ENCODE measurements at places on chromosomes 1 and 21. TPM values are rescaled to one million over a fixed set of nuclear protein-coding genes. Genes with fewer than 3 reads are reported as not detected.

GRCh38 chr1:226684026-226684425 lies 55.1 kb downstream of the ITPKB start:
- DNase-seq: no peak

DNA sequence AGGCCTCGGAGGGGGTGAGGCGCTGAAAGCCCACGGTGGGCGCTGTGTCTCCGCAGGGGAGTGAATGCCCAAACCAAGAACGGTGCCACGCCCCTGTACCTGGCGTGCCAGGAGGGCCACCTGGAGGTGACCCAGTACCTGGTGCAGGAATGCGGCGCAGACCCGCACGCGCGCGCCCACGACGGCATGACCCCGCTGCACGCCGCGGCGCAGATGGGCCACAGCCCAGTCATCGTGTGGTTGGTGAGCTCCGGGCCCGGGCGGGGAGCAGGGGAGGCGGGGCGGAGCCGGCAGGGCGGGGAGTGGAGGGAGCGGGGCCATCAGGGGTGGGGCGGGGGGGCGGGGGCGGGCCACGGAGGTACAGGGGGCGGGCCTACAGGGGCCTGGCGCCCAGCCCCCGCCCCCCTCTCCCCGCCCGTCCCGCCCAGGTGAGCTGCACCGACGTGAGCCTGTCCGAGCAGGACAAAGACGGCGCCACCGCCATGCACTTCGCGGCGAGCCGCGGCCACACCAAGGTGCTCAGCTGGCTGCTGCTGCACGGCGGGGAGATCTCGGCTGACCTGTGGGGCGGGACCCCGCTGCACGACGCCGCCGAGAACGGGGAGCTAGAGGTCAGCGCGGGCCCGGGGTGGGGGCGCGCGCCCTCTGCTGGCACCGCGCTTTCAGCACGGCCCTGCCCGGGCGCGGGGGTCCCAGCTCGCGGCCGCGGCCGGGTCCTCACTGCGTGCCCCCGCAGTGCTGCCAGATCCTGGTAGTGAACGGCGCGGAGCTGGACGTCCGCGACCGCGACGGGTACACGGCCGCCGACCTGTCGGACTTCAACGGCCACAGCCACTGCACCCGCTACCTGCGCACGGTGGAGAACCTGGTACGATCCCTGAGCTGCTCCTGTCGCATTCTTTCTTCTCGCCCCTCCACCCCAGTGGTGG lies 15.9 kb downstream of the ESPN start:
- peak; percentile 84 for DNase-seq

DNA sequence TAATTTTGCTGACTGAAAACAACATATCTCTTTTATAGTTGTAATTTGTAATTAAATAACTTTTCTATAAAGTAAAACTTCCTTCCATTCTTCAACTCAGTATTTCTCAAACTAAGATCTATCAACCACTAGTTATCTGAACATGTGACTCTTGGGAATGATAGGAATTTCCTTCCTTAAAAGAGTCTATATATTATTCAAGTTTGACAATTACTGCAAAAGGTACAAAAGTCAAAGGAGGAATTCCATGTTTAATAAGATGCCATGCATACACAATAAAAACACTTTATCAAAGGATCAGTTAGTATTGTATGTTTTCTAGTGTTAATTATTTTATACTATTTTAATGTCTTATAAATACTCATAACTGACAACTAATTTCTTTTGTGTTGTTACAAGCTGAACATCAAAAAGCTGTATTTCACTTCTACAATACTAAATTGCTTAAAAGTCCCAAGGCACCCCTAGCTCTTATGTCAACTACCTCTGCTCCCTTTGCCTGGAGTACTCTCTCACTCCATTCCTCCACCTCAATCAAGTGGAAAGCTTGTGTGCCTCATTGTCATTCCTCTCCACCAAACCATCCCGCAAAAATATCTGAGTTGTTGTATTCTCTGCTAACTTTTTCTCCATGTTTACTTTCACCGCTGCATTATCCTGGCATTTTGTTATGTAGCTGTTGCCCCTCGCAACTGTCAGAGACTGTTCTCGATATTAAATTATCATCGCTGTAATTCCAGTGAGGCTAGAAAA lies 67.9 kb downstream of the SLC44A5 start:
- DNase-seq: no peak

GRCh38 chr1:22736501-22737080 lies 26.0 kb downstream of the EPHB2 start:
- no peak for DNase-seq

DNA sequence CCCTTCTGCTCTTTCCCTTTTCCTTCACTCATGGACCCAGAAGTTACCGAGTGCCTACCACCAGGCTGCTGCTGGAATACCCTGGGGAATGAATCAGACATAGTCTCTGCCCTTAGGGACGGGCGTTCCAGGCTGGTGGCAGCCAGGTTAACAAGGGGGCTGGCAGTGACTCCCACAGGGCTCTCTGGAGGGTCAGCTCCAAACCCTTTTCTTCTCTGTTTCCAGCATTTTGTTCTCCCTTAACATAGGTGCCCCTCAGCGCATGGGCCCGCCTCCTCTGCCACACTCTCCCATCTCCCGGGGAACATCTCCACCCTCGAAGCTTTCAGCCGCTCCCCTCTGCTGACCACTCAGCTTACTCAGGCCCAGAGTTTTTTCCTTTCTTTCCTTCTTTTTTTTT lies 62.9 kb upstream of the LRP8 start:
- no peak for DNase-seq

DNA sequence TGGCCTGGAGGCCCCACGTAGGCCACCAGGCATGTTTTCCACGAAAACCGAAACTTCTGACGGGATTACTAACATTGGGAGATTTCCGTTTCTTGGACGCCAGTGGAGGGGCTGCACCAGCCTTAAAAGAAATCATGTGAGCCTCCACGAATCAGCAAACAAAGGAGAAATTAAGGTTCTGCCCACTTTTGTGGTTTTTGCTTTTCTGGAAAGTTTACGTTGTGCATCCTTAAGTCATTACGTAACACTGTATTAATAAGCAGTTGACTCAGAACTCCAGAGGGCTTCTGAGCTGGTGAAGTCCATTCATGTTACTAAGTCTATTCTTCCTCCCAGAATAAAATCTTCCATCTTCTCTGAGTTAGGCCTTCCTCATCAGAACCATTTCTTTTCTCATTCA lies 168.5 kb downstream of the PSMG1 start:
- DNase-seq: no peak

GRCh38 chr21:34930971-34931370 lies 118.1 kb downstream of the RUNX1 start:
- no peak for DNase-seq

DNA sequence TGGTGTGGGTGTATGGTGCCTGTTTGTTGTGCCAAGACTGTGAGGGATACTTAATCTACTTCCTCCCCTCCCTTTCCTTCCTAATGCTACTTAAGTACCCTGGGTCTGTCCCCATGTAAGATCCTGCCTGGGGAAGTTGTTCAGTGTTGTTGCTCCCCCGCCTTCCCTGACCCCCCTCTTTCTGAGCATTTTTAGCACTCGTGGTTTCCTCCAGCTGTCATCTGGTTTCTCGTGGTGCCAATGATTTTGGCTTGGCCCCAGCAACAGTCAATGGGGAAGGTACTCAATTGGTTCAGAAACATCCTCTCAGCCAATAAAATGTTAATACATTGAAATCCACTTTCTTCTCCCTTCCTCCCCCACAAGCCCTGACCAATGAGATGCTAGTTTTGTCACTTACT lies 8.0 kb upstream of the B4GALT3 start:
- DNase-seq: peak; percentile 58

GRCh38 chr21:34693192-34693810 lies 24.5 kb downstream of the CLIC6 start:
- DNase-seq: peak; percentile 57

GRCh38 chr1:225567789-225568188 lies 85.1 kb downstream of the ENAH start:
- DNase-seq: no peak

DNA sequence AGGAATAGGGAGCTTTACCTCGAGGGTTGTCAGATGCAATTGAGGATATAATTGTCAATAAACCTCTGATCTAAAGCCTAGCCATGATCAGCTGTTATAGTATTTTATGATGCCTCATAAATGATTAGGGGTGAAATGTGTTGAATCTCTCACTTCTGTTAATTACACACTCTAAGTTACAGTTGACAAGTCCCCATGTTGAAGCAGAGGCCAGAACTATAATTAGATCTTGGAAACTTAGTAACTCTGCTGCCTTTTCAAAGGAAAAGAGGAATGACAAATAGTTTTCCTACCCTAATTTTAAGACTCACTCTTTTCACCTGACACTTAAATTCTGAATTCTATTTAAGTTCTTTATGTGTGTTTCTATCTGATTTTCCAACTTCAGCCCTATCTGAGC lies 33.8 kb downstream of the CCSAP start:
- no peak for DNase-seq

DNA sequence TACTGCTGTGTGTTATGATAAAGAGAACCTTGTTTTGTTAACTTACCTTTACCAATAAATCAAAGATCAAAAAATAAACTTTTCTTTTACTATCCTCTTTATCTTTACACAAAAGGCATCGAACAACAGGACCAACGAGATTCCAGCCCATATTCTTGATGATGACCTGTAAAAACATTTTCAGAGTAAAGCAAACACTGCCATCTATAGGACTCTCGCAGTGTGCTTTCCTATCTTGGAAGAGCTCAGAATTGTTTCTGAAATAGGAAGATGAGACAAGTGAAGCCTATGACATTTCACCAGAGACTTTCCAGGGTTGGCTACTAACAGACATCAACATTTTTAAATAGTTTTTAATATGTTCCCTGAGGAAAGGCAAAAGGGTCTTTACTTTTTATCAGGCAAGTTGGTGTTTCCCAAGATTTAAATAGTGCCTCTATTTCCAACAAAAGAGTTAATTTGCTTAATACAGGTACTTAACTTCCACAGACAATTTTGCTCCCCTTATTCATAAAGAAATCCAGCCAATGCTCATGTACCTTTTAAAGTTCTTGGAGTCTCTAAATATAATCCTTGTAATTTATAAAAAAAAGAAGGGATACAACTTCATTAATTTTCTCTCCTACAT lies 7.3 kb downstream of the GLMN start:
- no peak for DNase-seq

Gene IL19
- polyA plus RNA-seq: not detected

Gene PROK1
- polyA plus RNA-seq: not detected

Gene INPP5B
- 7.3 TPM for polyA plus RNA-seq

Gene VAV3
- polyA plus RNA-seq: 19.2 TPM

Gene ZNF593OS
- polyA plus RNA-seq: not detected

All from stomach (tissue), 19 donors.